ENCODE measurements at places on chromosomes 1 and 21.

GRCh38 chr1:3127738-3128137 is 58.7 kb downstream of the PRDM16 start:
- DNase-seq = no peak

- DNase-seq = no peak
Measured at GRCh38 chr1:107480548-107481415, 339.9 kb downstream of the NTNG1 start.

- no peak for DNase-seq
Measured at GRCh38 chr1:56533197-56533596, 46.2 kb downstream of the PLPP3 start.

GRCh38 chr1:21594501-21594900 is 74.7 kb downstream of the RAP1GAP start:
- DNase-seq = no peak

GRCh38 chr1:173477286-173478093 is at the start of gene PRDX6:
Gene PRDX6 (plus strand): TSS chr1:173477335. CDS start chr1:173477398, 63 bp downstream.
- DNase-seq = no peak

DNA sequence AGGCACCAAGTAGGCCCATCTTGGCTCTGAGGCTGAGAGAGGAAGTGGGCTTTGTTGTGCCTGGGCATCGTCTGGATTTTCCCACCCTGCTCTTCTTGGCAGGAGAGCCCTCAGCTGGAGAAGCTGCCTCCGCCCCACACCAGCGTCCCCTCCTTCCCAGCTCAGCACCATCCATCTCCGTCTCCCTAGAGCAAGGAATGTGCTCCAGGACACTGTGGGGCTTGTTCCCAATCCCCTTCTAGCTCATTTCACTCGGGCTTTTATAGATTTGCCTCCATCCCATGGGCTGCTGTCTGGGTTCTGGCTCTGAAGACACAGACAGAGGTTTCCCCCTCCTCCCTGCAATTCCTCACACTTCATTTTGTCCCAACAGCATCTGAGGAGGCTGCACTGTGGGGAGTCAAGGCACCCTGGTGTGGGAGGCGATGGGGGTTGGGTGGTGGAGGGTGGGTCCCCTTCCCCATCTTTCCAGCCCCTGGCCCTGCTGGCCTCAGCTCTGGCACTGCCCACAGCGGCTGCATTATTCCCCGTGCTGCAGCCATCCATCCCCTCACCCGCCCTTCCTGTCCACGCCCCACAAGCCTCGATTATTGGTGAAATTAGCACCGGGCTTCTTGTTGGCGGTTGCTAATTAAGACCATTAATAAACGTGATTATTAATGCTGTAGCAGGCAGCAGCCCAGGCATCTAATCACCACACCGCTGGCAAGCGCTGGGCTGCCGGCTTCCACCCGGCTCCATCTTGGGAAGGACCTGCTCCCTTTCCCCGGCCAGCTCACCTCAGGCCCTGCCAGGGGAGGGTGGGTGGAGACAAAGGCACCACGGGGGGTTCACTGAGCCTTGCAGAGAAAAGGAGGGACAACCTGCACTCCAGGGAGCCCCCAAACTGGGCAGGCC is 21.7 kb downstream of the RHBG start:
- no peak for DNase-seq

GRCh38 chr1:25065321-25065721 is 135.2 kb upstream of the RUNX3 start:
- no peak for DNase-seq

GRCh38 chr1:17837233-17838030 is 82.3 kb downstream of the ACTL8 start:
- DNase-seq = no peak

GRCh38 chr1:111624382-111624781 is 4.8 kb downstream of the RAP1A start:
- DNase-seq = no peak

GRCh38 chr1:201310251-201310985 is 27.1 kb downstream of the PKP1 start:
- no peak for DNase-seq

DNA sequence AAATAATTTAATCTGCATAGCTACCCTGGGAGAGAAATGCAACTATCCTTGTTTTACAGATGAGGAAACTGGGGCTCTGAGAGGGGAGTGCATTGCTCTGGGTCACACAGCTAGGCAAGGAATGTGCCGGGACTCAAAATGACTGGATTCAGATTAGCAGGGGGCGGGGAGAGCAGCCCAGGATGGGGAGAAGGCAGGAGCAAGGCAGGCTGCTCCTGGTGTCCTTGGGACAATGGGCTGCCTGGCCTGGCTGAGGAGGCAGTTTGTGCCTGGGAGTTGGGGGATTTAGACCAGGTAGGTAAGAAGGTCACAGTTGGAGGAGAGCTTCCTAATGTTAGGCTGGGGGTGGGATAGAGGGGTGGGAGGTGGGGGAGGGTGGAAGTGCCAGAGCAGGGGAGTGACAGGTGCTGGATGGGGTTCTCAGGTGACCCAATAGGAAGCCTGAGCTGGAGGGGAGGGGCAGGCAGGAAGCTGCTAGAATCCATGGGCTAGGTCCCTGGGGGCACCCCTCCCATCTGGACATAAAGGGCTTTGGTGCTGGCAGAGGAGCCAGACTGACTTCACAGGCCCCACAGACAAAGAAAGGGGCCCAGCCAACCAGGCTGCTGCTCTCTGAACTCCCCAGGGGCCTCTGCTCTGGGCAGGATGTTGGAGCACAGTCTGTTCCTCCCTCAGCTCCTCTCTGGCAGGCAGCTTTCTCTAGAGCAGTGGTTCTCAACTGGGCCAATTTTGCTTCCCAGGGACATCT is 29.0 kb downstream of the TRIM62 start:
- no peak for DNase-seq

DNA sequence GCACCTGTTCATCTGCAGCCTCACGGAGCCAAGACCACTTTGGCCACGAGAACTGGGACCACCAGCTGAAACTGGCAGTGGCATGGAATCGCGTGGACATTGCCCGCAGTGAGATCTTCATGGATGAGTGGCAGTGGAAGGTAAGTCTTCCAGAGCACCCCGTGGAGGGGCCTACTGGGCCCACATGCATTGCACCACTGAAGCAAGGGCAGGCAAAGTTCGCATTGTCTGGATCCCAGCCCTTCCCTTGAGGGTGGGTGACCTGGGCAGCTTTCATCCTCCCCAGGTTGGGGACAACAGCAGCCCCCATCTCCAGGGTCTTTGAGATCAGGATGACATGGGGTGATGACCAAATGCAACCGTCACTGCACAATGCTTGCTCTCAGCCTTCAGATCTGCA is 37.5 kb downstream of the TRPM2 start:
- peak; percentile 11 for DNase-seq

DNA sequence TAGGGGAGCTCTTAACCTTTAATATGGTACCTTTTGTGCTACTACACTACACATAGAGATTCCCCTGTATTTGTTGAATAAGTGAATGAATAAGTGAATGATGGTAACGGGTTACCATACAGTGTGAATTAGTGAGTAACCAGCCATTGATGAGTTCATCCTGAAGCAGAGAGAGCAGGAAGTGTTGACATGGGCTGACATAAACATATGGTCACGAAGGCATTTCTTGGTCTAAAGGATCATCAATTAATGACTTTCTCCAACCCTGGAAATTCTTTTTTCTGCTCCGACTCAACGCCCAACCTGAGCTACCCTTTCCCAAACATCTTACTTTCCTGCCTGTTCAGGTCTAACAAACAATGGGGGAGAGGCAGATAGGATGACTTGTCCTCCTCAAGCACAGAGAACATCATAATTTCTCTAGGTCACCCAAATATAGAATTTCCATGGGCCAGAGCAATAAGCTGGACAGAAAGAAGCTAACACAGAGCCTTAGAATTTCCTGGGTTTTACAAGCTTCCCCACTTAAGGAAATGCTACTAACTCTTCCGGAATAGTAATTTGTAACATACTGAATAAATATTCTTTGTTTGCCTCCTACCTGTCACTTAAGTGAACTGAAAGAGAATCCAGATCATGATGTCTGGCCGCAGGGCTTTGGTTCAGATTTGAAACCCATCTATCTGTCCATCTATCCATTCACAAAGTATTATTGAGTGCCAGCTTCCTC is 114.7 kb upstream of the NGF start:
- no peak for DNase-seq

GRCh38 chr1:231075020-231075419 is 35.0 kb upstream of the FAM89A start:
- no peak for DNase-seq

GRCh38 chr1:185693654-185694053 is 40.5 kb upstream of the HMCN1 start:
- no peak for DNase-seq

DNA sequence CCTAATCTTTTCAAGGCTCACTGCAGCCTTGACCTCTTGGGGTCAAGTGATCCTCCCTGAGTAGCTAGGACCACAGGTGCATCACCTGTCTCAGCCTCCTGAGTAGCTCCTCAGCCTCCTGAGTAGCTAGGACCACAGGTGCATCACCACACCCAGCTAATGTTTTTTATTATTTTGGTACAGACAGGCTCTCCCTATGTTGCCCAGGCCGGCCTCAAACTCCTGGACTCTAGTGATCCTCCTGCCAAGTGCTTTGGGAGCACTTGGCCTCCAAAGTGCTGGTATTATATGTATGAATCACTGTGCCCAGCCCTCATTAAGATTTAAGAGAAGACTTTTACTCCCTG is 58.5 kb upstream of the S1PR1 start:
- DNase-seq = no peak

DNA sequence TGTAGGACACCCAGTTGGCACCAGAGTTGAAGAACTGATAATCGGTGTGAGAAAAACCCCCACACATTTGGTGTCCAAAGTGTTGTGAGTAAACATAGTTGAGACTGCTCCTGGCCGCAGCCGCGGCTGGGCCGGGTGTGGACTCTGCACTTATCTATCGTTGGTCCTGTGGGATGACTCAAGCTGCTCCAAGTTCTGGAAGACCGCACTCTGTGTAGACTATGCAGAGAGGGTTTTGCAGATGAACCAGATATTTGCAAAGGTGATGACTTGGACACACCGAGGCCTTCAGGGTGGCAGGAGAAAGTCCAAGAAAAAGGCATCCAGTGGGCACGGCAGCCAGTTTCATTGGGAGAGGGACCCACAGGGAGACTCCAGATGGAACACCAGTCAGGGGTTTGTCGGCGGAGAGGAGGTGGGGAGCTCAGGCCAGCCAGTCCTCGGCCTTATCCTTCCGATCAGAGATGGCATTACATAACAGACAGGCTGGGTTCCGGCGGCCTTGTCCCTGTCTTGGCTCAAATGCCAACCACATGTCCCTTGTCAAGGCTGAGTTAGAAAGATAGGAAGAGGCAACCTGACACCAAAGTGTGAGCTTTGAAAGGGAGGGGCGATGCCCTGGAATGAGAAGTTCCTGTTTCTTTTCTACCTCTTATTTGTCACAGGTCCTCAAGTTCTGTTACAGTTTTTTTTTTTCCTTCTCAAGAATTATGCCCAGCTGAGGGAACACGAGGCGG is 21.1 kb downstream of the C2CD2 start:
- DNase-seq = no peak

GRCh38 chr1:164311377-164311776 is 247.6 kb upstream of the PBX1 start:
- DNase-seq = no peak

GRCh38 chr1:56024155-56024554 is 555.2 kb downstream of the PLPP3 start:
- DNase-seq = no peak

DNA sequence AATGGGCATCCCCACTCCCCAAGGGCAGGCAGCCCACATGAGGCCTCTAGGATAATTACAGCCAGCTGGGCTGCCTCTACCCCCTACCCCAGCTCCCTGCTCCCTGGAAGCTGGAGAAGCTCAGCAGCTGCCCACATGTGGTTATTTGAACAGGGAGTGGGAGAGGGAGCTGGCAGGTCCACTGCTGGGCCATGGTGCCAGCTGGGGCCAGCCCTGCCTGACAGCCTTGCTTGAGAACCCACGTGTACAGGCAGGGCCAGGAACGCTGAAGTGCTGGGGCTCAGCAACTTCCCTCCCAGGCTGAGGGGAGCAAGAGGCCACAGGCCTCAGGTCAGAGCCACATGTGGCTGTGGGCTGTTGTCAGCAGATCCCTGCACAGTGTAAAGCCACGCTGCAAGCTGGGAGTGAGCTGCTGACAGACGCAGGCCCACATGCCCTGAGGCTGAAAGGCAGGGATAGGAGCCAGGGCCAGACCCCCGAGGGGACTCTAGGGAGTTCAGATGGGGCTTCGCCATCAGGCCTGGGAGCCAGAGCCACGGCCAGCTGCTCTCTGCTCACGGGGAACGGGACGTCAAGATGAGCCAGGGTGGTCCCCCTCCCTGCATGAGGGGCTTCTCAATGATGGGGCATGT is 129.0 kb downstream of the SYF2 start:
- no peak for DNase-seq

DNA sequence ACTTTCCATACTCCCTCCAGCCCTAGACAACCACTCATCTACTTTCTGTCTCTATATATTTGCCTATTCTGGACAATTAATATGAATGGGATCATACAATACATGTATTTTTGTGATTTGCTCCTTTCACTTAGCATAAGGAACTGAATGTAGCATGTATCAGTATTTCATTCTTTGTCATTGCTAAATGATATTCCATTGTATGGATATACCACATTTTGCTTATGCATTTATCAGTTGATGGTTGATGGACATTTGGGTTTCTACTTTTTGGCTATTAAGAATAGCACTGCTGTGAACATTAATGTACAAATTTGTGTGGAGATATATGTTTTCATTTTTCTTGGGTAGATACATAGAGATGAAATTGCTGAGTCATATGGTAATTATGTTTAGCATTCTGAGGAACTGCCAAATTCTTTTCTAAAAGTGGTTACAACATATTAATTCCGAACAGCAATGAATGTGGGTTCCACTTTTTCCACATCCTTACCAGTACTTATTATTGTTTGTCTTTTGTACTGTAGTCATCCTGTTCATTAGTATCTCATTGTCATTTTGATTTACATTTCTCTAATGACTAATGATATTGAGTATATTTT is 121.0 kb downstream of the LRRC40 start:
- no peak for DNase-seq

GRCh38 chr1:156220226-156220625 is 7.4 kb downstream of the PMF1 start:
- DNase-seq = no peak

DNA sequence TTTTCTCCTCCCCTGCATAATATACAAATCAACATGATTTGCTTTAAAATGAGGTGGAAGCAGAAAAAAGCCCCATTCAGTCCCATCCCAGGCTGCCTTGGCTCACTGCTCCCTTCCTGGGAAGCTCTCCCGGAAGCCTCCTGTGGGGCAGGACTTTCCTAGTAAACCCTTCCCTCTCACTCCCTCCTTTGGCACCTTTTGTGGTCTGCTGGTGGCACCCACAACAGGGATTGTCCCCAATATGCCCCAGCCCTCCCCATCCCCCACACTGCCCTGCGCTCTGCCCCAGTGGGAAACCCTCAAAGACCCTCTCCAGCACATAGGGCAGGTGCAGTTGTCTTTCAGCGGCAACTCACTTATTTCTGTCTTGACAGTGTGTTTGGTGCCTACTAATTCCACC is 1.8 kb upstream of the TMPRSS2 start:
- no peak for DNase-seq

Measured in activated CD4-positive, alpha-beta memory T cell treated with anti-CD3 and anti-CD28 coated beads, Interleukin-2, amount 10 ng/mL, durations not matched to agents 7 days and 5 days (primary cell).